ENCODE measurements at places on chromosomes 11 and 22. TPM values are rescaled to one million over a fixed set of nuclear protein-coding genes. Genes with fewer than 3 reads are reported as not detected.

The OR51V1 gene
- total RNA-seq: not detected

The CHORDC1 gene
- 112 TPM for total RNA-seq

The OR5B21 gene
- 0.33 TPM for total RNA-seq

The KBTBD3 gene
- total RNA-seq: 8.9 TPM

The C11orf16 gene
- total RNA-seq: not detected

The GSTT2 gene
- not detected for total RNA-seq

The MS4A7 gene
- total RNA-seq: not detected

The WBP2NL gene
- total RNA-seq: 0.54 TPM

The C22orf15 gene
- total RNA-seq: 0.30 TPM

The NCAM1 gene
- total RNA-seq: 0.09 TPM

The SYT13 gene
- not detected for total RNA-seq

The NFAM1 gene
- 0.11 TPM for total RNA-seq

The OR51E2 gene
- not detected for total RNA-seq

The CASP4 gene
- total RNA-seq: 59.1 TPM

The MN1 gene
- total RNA-seq: 0.05 TPM

The COA4 gene
- 112 TPM for total RNA-seq

The TMEM151A gene
- not detected for total RNA-seq

The C22orf31 gene
- not detected for total RNA-seq

The NXPE4 gene
- not detected for total RNA-seq
